T-helper 2 cell (primary cell): ENCODE measurements at places on chromosomes 2 and 18.

- peak; percentile 14 for DNase-seq
These were observed 368 bp downstream of the TMEFF2 start for GRCh38 chr2:192194265-192194865.

GRCh38 chr2:239811806-239812560 is 213.2 kb downstream of the NDUFA10 start:
- DNase-seq, result no peak

GRCh38 chr2:235950473-235950809 is 217.7 kb downstream of the GBX2 start:
- DNase-seq, result no peak

DNA sequence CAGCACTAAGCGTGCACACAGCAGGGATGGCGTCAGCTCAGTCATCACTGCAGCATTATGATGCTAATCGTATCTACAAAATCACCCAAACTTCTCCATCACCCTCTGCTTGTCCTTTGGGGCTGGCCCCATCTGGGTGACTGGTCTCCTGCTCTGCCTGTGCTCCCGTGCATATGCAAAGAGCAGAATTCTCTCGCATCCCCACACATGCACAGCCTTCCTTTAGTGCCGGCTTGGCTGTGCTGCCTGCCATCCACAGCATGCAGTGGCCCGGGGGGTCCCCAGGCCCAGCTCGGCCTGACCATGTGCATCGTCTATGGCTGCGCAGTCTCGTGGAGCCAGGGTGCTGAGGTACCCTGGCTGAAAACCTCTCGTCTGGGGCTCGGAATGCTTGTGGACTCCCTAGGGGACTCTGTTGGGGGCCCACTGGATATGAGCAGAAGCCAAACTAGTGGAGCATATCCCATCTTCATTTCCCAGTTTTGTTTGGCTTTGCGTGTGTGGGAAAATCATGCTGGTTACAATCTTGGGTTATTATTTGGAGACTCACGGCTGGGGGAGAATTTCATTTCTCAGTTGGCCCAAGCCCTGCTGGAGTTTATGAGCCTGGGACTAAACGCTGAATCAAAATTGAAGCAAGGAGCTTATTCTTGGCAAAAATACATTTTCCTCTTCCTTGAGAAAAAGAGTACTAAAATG is 70.9 kb upstream of the HS6ST1 start:
- DNase-seq, result no peak

GRCh38 chr2:65019010-65019409 is 29.8 kb downstream of the SLC1A4 start:
- DNase-seq, result no peak

DNA sequence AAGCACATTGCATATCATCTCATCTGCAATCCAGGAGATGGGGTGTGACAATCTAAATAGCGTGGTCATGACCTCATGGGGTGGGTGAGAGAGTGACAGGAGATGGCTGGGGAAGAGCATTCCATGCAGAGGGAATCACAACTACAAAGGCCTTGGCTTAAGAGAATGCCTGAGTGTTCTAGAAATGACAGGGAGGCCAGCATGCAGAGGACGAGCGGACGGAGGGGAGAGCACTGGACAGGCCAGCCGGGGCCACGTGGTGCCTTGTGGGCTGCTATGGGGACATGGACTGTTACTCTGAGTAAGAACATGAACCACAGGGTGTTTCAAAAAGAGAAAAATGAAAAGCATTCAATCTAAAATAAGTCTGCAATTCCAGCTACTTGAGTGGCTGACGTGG is 117.9 kb upstream of the ODC1 start:
- no peak for DNase-seq

DNA sequence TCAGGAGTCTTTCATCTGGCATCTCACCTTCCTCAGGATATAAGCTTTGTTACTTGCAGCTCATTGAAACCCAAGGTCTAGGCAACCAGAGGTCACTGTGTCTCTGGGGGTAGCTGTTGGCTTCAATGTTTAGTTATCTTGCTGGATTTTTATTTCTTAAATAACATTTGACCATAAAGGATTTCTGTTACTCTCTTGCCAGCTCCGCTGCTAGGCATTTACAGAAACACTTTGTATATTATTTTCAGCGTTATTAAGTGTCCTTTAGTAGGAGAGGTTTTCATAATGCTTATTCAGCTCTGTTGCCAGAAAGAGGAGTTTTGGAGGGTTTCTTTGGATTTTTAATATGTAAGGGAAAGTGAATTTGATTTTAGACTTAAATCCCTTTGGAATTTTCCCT is 61.4 kb downstream of the QPCT start:
- no peak for DNase-seq

DNA sequence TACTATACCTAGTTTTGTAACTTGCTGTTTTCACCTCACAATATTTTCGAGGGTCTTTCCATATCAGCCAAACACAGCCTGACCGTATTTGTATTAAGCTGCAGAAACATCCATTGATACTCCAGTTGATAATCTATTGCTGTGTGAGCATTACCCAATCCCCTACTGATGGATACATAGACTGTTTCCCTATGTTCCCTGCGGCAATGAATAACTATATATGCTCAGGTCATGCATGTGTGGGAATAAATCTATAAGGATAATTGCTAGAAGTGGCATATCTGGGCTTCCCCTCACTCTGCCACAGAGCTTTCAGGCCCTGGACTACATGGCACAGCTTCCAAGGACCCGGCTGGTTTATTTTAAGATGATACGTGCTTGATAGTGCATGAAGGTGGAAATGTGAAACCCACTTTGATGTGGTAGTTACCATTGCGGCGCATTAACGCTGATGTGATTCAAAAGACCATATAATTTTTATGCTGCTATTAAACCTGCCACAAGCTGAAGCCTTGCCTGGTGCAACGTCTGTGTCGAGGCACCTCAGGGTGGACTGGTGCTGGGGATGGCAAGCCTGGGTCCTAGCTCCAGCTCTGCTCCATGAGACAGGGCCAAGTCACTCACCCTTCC is 130.8 kb upstream of the MSH6 start:
- DNase-seq, result no peak

DNA sequence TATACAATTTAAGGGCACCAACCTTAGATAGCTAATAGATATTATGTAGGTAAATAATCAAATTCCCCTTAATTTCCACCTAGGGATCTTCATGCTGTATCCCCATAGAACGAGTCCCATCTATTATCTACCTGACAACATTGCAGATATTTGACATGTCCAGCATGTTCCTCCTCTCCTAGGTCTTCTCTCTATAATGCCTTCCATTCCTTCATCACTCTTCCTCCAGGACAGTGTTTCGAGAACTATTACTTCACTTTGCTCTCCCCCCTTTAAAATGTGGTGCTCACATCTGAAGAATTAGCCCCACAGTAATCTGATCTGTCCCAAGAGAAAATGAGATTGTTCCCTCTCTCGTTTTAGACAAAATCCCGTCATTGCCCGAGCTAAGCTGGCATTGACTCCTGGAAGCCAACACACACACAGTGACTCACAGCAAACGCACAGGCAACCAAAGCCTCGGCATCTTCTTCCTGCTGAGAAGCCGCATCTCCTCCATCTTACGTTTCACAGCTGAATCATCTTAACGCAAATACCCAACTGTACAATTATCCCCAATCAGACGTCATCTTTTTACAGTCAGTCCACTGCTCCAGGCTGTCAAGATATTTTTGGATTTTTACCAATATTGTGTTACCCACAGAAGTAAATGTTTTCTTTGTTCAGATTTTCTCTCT is 162.9 kb upstream of the AGAP1 start:
- no peak for DNase-seq

- DNase-seq, result peak; percentile 18
These were observed 1.8 kb downstream of the FBXO48 start for GRCh38 chr2:68465081-68465916.

- no peak for DNase-seq
These were observed 764.6 kb upstream of the ZEB2 start for GRCh38 chr2:145284551-145284950.

- no peak for DNase-seq
These were observed 827.0 kb downstream of the BCL11A start for GRCh38 chr2:59726228-59727120.

DNA sequence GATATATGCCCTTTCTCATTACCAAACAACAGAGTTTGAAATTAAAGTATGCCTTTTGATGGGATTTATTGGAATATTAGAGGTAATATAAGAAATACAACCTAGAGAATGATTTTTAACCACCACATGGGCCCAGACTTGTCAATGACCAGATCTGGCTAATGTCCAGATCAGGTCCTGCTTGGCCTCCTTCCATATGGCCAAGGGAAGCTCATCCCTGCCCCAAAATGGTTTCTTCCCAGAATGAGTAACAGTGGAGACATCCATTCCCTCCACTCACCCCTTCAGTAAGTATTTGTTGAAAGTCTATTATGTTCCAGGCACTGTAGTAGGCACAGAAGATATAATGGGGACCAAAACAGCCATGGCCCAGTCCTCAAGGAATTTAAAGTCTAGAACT is 54.9 kb downstream of the ANTXR1 start:
- no peak for DNase-seq

GRCh38 chr2:229943770-229944449 is 21.6 kb downstream of the FBXO36 start:
- no peak for DNase-seq

- no peak for DNase-seq
These were observed 840 bp upstream of the PSD4 start for GRCh38 chr2:113172721-113173541.

DNA sequence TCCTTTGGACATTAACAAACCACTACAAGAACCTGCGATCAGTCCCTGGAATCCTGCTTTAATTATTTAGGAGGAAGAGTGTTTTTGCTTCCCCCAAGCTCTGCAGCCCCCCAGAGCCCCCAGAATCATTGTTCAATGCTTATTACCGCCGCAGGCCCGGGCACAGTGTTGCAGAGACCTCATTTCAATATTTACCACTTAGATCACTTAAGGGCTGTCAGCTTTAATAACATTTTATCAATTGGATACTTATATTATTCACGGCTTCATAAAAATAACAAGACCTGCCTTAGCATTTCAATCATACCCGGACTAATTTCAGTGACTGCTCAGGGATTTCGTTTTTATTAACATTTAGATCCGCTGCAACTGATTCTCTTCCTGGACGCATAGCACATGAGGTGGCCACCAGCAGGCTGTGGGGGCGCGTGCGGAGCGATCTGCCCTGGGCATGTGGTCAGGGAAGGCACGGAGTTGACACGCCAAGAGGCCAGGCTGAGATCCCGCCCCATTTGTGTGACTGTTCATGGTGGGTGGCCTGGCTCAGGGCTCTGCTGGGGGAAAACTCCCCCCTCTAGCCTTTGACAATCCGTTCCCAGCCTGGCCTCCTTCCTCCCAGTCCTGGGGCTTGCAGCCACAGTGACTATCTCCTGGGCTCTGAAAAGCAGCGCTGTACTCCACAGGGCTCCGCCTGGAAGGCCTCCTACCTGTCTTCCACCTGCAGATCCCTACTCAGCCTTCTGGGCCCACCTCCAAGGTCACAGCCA is 267.6 kb downstream of the SRBD1 start:
- no peak for DNase-seq

DNA sequence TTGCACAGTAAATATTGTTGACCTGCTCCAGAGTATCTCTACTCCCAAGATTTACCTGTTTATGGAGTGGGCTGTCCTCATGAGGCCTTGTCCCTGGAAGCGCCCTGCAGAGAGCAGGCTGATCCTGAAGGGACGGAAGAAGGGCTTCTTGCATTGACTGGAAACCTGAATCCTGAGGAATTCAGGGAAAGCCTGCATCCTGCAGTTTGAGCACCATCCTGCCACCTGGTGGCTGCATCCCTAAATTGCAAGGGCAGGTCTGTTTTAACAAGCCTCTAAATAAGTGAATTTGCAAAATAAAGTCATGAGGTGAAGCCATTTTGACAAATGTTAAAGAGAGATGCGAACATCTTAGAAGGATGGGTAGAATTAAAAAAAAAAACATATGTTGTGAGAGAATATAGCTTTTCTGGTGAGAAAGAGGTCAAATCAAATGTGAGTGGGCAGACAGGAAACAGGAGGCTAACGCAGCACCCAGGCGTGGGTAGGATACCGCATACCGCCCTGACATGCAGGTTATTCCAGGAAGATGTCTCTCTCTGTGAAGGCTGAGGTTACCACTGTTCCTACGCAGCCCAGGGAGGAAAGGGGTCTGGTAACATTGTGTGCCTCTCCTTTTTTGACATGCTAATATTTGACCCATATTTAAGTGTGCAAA is 754.9 kb downstream of the RNF144A start:
- peak; percentile 54 for DNase-seq

GRCh38 chr2:150880986-150881385 is 380.7 kb downstream of the RBM43 start:
- no peak for DNase-seq

- no peak for DNase-seq
These were observed 93.3 kb downstream of the HNRNPLL start for GRCh38 chr2:38509314-38509946.

- no peak for DNase-seq
These were observed 17.9 kb upstream of the NYAP2 start for GRCh38 chr2:225381609-225382008.

GRCh38 chr18:25282896-25283703 is 68.9 kb downstream of the ZNF521 start:
- no peak for DNase-seq

- no peak for DNase-seq
These were observed 70.5 kb downstream of the FMNL2 start for GRCh38 chr2:152405206-152406118.

- DNase-seq, result no peak
These were observed 1057.5 kb upstream of the FAM98A start for GRCh38 chr2:34656632-34657031.

GRCh38 chr2:126444512-126444911 is 211.4 kb upstream of the GYPC start:
- DNase-seq, result no peak

DNA sequence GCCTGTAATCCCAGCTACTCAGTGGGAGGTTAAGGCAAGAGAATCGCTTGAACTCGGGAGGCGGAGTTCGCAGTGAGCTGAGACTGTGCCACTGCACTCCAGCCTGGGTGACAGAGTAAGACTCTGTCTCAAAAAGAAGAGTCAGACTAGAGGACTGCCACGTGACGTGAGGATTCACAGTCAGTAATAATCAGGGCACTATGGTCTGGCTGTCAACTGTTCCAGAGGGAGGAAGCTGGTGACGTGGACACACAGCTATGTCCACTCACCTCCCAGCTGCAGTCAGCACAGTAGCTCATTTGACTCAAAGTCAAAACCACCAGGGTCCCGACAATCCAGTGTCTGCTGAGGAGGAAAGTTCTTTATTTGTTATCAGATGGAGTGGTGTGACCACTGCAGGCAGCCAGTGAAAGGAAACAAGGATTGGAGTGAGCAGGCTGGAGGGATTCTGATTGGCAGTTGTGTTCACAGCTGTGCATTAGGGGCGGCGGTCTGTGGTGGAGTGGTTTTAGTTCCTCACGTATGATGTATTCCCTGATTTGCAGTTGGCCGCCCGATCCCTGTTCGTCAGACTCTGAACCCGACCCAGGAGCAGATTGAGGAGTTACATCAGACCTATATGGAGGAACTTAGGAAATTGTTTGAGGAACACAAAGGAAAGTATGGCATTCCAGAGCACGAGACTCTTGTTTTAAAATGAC is 37.9 kb downstream of the MOGAT1 start:
- no peak for DNase-seq
